ENCODE measurements at places on chromosomes 6 and 20.

DNA sequence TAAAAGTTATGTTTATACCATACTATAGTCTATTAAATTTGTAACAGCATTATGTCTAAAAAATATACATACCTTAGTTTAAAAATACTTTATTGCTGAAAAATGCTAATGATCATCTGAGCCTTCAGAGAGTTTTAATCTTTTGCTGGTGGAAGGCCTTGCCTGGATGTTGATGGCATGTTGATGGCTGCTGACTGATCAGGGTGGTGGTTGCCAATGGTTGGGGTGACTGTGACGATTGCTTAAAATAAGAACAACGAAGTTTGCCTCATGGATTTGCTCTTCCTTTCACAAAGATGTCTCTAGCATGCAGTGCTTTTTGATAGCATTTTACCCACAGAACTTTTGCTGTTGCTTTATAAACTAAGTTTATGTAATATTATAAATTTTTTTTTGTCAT is 68.6 kb downstream of the QKI start:
- ATAC-seq: no peak

- no peak for ATAC-seq
Measured at GRCh38 chr20:24730750-24731149, 218.3 kb upstream of the CST7 start.

- no peak for ATAC-seq
Measured at GRCh38 chr6:141105481-141105880, 1027.2 kb upstream of the GJE1 start.

GRCh38 chr6:169831450-169832246 is 80.2 kb downstream of the ERMARD start:
- peak; percentile 85 for ATAC-seq

DNA sequence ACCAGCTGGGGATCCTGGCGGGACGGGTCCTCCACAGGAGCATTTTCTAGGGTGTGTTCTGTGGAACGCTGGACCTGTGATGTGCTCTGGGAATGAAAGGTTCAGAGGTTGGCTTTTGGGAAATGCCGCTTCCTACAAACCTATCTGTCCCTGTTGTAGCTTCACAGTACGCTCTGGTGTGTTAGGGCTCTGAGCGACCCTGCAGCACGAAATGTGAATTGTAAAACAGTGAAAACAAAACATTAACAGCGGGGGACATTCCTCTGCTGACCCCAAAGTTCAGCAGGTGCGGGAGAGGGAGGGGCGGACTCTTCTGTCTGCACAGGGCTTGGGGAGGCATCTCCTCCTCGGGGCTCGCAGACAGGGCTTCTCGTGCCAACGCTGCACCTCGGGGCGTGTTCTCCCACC is 155.9 kb downstream of the NRN1 start:
- ATAC-seq: no peak

GRCh38 chr6:159874435-159874834 is 16.4 kb upstream of the MAS1 start:
- no peak for ATAC-seq
